WTC11 (cell line): ENCODE measurements at places on chromosomes 1 and 21.

DNA sequence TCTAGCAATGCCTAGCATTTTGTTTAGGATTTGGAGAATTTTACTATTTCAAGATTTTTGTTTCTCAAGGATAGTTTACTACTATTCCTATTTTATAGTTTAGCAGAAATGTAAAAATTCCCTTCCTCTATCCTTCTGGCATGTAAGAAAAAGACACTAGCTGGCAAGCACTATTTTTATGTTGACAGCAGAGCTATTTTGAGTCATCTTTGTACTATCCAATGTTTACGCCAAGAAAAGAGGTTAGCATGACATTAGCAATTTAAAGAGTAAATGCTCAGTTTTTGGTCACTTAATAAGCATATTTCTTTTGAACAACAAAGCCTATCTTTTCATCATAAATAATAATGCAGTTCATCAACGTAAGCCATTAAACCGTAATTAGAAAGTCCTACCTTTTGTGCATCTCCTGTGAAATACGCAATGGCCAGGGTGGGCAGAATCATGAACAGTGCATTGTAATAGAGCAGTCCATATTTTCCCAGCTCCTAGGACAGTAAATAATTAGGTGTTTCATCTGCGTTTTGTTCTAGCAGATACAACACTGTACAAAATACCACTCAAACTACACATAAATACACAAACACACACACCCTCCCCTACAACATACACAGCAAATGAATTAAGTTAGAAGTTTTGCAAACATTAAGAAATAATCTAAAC lies 12.0 kb downstream of the SLC35D1 start:
- no peak for DNase-seq

- no peak for DNase-seq
Measured at GRCh38 chr1:81477710-81478109, 323.0 kb upstream of the ADGRL2 start.

- no peak for DNase-seq
Measured at GRCh38 chr1:232904566-232904965, 45.8 kb upstream of the NTPCR start.

- DNase-seq = no peak
Measured at GRCh38 chr21:44354001-44354405, 582 bp downstream of the TRPM2 start.

GRCh38 chr21:45615145-45615711 lies 28.3 kb upstream of the PCBP3 start:
- no peak for DNase-seq

DNA sequence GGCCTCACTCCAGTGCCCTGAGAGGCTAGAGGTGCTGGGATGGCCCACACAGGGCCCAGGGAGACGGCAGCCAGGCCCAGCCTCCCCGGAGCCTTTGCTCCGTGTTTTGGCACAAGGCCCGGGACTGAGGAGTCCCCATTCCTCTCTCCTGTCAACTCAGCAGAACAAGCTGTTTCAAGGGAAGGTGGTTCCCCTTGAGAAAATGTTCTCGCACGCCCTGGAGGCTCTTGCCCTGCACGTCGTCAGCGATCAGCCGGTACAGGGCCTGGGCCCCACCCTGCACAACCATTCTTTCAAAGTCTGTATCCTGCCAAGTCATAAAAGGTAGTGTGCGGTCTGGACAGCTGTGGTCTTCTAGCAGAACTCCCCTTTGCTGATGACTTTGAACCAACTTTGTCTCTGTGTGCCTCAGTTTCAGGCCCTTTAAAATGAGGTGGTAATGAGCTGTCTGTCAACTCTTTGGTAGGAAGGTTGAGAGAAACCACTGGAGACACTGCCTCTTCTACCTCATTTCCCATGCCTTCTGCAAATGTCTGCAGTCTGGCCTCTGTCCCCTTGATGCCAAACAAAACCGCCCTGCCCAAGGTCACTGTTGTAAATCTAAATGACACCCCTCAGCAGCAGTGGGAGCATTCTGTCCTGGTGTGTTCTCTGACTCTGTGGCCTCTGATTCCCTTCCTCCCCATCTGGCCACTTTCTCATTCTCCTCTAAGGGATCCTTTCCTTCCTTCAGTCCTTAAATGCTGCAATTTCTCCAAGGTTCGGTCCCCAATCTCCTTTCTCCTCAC lies 138.6 kb upstream of the JUN start:
- no peak for DNase-seq

DNA sequence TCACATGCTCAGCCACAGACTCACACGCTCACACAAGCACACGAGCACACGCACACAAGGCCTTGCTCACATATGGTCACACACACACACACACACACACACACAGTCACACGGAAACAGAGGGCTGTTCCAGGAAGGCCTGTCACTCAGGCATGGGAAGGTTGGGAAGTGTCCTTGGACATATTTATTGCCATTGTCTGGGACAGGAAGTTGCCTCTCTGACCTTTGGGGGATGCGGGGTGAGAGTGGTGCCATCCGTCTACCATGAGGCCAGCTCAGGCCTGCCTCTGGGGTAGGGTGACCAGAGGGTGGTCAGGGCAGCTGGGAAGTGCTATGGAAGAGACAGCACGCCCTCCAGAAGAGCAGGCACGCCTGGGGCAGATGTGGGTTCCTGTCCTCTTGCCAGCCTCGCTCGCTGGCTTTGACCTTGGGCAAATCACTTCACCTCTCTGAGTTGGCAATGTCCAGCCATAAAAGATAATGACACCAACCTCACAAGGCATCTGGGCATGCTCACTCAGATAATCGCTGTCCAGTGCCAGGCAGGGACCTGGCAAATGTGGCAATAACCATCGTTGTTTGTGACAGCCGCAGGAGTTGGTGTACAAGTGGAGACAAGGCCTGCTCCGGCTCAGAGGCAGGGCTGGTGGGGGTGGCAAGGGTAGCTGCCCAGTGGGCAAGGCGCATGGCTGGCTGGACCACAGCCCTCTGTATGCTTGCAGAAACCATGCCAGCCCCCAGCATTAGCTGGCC lies 8.0 kb upstream of the GUCA2A start:
- DNase-seq = no peak

DNA sequence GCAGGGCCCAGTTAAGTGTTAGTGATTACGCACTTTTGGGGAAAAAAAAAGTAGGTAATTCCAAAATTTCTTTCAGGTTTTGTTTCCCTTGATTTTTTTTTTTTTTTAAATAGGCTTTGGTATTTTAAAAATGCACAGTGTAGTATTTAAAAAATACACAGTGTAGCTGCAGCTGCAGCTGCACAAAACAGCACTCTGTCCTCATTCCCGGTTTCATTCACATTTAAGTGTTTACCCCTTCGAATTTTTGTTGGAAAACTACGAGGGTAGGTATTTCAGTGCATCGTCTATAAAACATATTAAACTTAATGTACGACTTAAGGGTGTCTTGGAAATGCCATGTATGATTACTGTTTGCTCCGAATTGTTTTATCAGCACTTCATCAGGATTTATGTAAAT lies 3.4 kb downstream of the NEK7 start:
- DNase-seq = no peak

GRCh38 chr1:224069138-224069537 lies 44.8 kb upstream of the FBXO28 start:
- no peak for DNase-seq

- no peak for DNase-seq
Measured at GRCh38 chr1:97893844-97894243, 27.0 kb downstream of the DPYD start.

DNA sequence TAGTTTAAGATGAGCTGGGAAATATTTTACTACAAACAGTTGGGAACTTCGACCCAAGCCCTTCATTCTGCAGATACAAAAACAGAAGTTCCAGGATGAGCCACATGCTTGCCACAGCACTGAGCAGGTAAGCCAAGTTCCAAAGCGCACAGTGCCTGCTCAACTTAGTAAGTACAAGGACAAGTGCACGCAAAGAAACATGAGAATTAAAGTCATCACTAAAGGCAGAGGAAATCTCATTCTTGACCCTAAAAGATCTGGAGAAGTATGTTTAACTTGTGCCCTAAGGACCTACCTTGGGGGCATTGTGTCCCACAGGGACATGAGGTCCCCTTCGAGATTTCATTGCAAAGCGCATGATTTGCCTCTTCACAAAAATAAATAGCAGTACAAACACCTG lies 1.2 kb upstream of the UBAP2L start:
- DNase-seq = no peak

- no peak for DNase-seq
Measured at GRCh38 chr21:30391492-30392025, 4.3 kb upstream of the KRTAP13-1 start.

- no peak for DNase-seq
Measured at GRCh38 chr1:67682659-67683197, 2.3 kb upstream of the GADD45A start.

DNA sequence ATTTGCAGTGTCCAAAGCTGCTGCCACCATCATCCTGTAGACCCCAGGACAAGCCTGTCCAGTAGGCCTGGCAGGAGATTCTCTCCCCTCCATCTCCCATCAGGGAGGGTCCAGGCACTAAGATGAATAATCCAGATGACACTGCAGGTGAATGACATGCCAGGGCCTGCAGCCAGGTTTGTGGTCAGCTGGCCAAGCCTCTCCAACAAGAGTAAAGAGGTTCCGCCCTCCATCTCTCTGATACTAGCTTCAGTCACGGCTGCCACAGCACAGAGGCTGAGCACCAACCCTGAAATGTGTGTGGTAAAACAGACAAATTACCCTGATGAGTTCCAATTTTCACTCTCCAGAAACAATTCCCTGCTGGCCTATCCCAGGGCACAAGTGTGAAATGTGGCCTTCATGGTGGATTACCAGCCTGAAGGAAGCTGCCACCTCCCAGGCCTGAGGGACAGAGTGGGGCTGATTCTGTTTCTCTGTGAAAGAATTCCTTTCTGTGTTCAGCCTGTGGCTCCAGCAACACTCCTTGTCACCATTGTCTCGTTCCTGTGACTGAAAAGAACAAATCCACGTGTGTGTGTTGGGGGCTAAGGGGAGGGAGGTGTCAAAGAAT lies 19.9 kb upstream of the LHX4 start:
- DNase-seq = no peak
